CD4-positive, alpha-beta T cell treated with Interleukin-2 at 100 ng/mL for 4 hours (primary cell): ENCODE measurements at places on chromosomes 1 and 21.

DNA sequence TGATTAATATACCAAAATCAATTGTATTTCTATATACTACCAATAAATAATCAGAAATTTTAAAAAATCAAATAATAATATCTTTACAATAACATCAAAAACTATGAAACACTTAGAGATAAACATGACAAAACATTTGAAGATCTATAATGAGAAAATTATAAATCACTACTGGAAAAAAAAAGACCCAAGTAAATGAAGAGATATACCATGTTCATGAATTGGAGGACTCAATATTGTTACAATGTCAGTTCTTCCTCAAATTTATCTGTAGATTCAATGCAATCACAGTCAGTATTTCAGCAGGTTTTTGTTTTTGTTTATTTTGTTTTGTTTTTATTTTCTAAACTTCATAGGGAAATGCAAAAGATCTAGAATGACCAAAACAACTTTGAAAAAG, 4.2 kb upstream of the ITPKB start:
- DNase-seq = no peak

GRCh38 chr1:113444857-113445256, 54.5 kb downstream of the MAGI3 start:
- no peak for DNase-seq

DNA sequence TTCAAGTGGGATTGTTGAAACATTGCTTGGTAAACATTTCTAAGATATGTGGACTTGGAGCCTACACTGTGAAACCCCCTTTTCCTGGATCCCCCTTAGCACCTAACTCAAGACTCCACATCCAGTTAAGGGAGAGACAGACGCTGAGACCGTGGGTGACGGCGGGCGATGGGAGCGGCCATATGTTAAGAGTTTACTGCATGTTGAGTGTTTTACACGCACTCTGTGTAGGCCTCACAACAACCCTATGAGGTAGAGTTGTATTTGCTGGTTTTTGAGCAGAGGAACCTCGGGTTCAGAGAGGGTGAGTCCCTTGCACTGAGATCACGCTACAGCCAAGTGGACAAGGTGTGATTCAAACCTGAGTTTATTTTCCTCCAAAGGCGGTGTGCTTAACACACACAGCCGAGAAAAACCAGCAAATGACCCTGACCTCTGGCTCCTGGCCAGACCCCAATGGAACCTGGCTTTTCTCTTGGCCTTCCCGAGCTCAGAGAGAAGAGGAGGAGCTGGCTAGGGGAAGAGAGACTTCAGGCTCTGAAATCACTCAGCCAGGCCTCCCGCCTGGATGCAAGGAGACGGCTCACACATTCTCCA, 46.9 kb upstream of the GOLT1A start:
- no peak for DNase-seq

DNA sequence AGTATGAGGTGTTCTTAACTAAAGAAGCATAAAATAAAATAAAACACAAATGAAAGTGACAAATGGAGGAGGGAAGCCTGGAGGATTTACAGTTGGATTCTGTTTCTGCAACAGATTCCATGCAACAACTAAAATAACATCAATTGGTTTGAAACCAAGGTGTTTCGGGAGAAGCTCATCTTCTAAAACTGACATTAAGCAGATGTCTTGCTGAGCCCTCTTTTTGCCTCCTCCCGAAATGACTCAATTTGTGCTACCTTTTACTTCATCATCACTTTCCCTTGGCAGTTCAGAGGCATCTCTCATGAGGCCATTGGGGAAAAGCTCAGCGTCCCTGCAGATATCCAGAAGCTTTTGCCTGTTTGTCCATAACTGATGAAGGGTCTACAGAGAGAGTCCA, 121.6 kb upstream of the ADAR start:
- DNase-seq = no peak

DNA sequence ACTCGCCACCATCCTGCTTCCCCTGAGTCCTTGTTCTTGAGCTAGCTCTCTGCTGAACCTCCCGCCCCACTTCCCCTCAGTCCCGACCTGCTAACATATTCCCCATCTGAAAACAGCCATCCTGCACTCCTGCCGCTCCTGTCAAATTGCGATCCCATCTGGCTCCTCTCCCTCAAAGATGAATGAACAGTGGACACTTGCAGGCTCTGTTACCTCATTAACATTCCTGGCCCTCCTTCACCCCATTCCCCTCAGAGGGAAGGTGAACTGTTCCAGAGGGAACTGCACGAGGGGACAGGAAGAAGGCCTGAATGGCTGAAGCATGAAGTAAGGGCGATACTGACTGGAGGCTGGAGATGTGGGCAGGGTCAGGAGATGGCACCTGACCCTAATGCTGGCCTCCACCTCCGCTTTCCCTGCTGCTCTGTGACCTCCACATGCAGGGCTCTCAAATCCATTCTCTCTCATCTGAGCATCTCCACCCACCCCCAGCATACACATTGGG, 7.4 kb upstream of the CELSR2 start:
- DNase-seq = no peak

- no peak for DNase-seq
Observed at GRCh38 chr1:223175032-223175431, 32.0 kb upstream of the TLR5 start.

GRCh38 chr21:16179773-16180172, 450.0 kb downstream of the USP25 start:
- DNase-seq = no peak

GRCh38 chr1:218711884-218712674, 366.9 kb downstream of the TGFB2 start:
- DNase-seq = no peak

- DNase-seq = no peak
Observed at GRCh38 chr1:12075195-12076114, 12.4 kb downstream of the TNFRSF8 start.

GRCh38 chr1:188642704-188643103, 1814.0 kb downstream of the PLA2G4A start:
- DNase-seq = no peak

DNA sequence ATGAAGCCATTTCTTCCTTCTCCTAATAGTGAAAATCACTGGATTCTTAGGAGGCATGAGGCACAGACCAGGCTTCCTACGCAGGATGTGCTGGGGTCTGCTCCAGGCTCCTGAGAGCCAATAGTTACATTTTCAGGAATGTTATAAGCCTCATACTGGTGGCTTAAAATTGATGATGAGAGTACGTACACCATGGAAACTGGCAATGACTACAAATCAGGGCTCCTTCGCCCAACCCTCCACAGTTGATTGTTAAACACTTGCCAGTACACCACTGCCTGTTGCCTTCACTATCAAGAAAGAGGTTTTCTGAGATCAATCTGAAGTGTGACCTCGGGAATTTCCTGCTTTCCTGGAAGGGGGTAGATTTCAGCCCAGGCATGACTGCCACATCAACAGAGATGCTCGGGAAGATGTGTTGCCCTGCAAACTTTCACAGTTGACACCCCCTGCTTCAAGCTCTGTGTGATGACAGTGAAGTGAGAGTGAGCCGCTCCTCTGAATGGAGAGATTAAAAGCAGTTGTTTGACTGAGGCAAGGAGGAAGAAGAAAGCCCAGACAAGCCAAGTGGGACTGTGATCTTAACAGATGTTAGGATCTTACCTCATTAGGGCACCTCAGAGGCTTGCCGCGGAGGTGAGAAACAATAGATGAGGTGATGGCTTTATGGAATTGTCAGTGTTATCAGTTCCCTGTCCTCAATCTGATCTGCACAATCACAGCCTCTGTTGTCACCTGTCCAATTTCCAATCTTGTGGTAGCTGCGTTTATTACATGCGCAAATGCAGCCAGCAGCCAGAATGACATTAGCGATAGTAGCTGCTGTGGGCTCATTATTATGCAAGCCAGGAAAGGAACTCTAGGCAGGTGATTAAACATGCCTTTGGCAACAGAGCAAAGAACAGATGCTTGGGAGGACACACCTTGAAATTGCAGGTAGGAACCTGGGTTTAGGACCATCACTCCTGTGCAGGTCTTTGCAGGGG, 277.3 kb downstream of the KAZN start:
- no peak for DNase-seq

DNA sequence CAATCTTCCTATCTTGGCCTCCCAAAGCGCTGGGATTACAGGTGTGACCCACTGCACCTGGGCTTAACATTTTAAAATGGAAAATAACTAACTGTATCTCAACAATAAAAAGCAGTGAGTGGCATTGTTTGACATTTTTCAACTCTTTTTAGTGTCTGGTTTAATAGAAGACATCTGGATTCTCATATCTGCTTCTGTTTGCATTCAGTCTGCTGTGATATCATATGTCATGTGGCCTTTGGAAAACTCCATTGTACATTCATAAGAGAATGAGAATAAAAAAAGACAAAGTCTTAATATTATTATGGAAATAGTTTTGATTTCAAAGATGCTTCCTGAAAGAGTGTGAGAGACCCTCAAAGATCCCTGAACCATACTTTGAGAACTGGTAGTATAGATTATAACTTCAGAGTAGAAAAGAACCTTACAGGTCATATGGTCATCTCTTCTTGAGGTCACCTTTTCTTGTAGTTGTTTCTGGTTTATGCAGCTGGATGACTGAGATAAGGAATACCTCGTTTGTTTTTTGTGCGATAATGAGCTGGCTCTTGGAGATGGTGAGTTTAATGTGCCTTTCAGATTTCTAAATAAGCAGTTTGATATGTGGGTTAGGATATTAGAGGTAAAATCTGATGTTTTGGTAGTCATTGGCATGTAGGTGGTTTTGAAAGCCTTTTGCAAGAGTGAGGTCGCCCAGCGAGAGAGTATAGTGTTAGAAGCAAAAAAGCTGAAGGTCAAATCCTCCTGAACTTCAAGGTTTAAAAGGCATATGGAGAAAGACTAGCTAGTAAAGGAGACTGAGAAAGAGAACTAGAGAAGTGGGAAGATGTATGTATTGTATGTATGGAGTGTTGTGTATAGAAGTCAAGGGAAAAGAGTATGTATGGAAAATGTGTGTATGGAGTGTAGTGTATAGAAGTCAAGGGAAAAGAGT, 17.2 kb downstream of the CEP350 start:
- no peak for DNase-seq

- DNase-seq = no peak
Observed at GRCh38 chr1:1354271-1355247, 3.8 kb downstream of the MXRA8 start.
